ENCODE measurements at places on chromosomes 11 and 22.

GRCh38 chr11:32090545-32091370 lies at the start of gene RCN1:
TSS of gene RCN1 (plus strand) at chr11:32091074. CDS start at chr11:32091197, 123 bp downstream.
- DNase-seq, result peak; percentile 60

DNA sequence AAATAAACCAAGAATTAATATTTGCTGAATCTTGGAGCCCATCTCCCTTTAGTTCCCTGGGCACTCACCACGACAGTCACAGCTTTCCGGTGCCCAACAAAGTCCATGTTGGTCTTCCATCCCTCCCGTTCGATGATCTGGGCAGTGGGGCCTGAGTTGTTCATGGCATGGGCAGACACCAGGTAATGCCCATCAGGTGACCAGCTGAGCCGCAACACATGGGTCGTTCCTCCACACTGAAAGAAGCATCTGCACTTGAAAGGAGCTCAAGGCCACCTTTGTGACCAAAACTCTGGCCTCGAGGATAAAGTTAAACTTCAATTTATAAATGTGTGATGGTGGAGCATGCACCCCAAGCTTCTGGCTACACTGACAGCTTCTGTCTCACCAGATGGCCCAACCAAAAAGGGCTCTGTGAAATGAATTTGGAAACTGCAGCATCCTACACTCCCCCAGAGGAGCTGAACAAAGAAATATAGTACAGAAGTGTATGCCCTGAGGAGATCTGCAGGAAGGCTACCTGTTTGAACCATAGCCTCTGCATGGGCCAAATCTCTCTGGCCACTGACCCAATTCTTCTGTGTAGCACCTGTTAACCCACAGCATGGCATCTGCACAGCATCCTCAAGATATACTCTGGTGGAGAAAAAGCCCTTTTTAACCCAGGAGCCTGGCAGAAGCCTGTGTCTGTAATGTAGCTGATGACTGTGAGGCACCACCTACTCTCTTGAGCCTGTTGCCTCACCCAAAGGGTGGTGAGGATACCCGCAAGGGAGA lies 37.1 kb downstream of the HIRA start:
- DNase-seq, result no peak

DNA sequence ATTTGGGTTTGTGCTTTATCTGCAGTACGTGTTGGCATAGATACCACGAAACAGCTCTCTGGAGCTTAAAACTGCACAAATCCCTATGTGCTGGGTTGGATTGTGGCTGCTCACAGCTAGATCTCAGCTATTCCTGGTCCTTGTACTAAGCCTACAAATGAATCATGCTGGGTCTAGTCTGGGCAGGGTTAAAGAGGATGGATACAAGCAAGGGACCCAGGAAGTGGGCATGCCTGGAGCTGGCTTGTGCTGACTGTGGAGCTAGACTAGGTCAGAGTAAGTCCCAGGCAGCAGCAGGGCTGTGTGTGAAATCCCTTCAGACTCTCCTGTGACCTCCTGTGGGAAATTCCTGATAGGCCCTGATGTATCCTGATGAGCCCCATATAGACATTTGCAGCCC lies 3.9 kb upstream of the E2F8 start:
- no peak for DNase-seq

DNA sequence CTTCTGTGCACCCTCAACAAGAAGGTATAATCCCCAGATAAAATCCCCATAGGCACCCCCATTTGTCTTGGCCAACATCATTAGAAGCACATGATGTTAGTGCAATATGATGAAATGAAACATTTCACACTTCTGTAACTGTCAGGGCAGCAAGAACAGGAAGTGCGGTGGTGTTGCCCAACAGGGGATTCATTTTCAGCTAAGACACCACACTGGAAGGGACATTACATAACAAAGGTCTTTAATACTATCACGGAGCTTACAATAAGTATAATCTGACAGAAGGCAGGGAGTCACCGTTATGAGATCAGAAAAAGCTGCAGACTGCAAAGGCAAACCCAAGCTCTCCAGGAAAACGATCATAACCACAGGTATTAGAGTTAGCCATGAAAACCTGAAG lies 2.0 kb downstream of the OR52W1 start:
- DNase-seq, result no peak

DNA sequence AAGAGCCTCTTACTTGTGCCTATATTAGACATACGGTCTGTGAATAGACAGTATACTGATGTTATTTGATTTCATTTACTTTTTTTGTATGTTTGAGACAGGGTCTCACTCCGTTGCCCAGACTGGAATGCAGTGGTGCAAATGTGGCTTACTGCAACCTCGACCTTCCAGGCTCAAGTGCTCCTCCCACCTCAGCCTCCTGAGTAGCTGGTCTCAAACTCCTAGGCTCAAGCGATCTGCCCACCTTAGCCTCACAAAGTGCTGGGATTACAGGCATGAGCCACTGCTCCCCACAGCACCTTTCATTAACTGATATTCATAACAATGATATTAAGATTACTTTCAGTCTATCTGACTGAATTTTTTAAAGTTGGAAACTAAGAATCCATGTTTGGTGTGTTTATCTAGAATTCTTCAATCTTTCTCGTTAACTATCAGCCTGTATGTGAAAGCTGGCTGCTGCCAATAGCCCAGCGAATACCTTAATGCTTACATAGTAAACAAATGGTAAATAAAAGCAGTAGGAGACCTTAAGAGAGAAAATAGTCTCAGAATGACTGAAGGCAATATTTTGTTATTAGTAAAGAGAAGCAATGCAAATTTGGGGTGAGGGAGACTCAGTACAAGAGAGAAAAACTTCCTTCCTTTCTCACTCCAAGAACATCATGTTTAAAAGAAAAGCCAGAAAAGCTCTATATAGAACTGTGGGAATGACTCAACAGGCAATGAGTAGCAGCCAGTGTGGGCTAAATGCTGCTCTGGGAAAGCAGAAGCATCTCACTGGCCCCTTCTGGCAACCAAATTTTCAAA lies 101.9 kb downstream of the MRTFA start:
- no peak for DNase-seq

DNA sequence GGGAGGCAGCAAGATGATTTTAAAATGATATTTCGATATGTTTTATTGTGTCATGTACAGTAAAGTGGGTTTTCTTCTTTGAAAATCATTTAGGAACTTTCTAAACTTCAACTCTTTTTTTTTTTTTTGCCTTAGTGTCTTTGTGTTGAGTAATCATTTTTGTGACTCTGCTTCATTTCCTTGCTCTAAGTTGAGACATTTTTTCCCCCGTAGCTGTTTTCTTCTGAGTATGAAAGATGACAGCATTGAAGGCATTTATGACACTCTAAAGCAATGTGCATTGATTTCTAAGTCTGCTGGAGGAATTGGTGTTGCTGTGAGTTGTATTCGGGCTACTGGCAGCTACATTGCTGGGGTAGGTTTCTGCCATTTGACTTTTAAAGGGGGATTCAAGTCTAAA lies 23.5 kb downstream of the RRM1 start:
- no peak for DNase-seq

DNA sequence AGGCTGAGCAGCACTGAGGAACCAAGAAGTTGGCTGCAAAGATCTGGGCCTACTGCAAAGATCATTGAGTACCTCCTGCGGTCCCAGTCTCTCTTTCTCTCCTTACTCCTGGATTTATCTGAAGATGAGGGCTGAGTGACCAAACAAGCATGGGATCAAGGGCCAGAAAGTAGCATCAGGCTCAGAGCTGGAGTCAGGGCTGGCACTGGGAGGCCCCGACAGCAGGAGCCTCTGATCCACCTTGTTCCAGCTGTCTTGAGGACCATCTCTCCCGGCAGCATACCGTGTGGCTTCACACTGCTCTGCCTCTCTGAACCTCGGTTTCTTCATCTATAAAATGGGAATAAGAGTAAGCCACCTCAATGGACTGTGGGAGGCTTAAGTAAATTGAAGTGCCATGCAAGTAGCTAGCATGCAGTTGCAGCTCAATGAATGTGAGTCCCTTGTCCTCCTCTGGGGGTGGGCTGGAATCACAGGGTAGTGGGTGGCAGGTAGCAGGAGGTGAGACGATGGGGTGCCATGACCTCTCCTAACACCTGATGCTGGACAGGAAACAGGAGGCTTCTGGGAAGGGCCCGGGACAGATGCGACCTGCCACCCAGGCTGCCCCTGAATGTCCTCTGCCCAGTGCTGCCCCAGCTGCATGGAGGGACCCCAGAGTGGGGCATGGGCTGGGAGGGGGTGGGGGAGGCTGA lies 52.5 kb upstream of the PRDM11 start:
- no peak for DNase-seq

- DNase-seq, result no peak
These were observed 51.6 kb downstream of the CLMP start for GRCh38 chr11:123143476-123143875.

DNA sequence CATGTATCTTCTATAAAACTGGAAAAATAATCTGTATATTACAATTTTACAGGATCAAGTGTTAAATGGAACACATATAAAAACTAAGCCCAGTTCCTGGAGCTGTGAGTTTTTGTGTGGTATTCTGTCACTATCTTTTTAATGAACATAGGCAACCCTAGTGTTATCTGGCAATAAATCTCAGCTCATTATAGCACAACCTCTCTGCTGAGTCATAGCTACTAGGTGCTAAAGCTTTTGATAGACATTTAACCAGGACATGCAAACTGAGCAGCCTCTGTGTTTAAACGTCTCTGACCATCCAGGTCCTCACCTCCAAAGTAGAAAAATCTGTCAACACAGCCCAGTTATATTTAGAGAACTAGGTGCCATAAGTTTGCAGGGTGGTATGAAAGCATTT lies 91.0 kb upstream of the CARD18 start:
- DNase-seq, result no peak

DNA sequence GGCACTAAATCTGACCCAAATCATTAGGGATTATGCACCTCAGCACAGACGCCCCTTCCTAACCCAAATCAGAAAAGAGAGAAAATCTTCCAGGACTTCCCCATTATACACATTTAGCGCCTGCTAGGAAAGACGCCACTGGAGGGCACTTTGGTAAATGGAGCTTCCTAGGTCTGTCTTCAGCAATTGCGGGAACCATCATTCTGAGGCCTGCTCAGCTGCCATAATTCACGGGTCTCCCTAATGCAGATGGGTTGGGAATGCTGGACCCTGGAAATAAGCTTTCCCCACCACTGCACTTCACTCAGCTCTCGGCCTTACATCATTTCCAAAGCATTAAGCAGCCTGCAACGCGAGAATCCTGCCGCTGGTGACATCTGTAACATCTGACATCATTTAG lies 86.2 kb upstream of the OPCML start:
- no peak for DNase-seq

DNA sequence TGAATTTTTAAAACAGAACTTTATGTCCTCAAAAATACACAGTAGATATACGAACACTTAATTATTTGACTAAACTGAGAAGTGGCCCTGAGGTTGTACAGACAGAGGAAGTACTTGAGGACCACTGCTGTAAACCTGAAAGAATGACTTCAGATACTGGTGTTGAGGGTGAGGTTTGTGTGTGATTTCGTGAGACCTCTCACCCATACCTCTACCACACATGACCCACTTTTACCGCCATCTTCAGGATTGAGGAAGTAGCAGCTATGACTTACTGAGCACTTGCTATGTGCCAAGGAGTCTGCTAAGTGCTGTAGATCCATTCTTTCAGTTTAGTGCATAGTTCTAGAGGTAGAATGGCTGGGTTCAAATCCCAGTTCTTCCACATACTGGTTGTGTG lies 21.9 kb downstream of the MMP13 start:
- DNase-seq, result no peak

DNA sequence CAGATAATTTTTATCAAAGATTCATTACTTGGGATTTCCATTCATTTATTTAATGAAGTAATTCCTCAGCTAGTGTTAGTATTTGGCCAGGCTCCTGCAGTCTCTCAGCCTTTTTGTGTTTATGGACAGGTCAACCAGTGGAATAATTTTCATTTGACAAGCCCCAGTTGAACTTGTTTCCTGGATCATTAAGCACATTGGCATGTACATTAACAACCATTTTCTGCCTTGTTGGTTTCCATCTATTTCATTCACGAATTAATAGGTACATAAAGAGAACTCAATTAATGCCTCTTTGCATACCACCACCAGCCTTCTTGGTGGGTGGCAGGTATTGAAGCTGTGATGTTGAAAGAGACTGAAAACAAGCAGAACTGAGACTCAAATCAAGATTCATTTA lies 745.2 kb downstream of the KCNA4 start:
- no peak for DNase-seq

Data from breast epithelium (tissue), 4 donors.